ENCODE measurements at places on chromosomes 12 and 14.

GRCh38 chr12:62757048-62757447, 177.9 kb downstream of the PPM1H start:
- DNase-seq, result no peak

- no peak for DNase-seq
Measured at GRCh38 chr12:107917912-107918800, 143.7 kb downstream of the ASCL4 start.

GRCh38 chr12:94025756-94026155, 122.6 kb upstream of the PLXNC1 start:
- no peak for DNase-seq

DNA sequence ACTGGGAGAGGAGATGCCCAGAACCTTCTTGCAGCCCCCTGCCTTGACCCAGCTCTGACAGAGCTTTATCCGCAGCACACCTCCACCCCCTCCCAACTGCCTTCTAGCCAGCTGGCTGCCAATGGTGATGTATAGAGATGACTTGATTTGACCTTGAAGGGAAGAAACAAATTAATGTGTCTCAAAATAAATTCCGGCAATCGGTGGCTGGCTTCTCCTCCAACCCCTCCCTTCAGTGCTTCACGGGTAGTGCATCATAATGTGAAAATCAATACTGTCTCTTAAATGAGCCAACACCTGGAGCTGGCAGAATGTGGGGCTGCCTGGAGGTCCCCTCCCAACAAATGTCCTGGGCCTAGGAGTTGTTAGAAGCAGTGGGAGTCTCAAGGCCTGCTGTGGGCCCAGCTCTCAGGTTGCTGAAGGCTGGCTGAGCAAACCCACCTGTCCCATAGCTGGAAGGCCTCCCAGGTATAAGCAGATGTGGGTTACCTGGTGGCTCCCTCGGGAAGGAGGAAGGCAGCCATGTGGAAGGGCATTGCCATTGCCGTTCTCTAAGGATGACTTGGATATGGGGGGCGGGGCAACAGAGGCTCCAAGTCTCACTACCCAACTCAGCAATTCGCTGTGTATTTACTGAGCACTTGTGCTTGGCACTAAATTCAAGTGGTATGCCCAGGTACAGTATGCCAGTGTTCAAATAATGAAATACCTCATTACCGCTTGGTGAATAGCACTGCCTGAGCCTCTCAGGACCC, 23.2 kb downstream of the HSPB8 start:
- DNase-seq, result no peak

DNA sequence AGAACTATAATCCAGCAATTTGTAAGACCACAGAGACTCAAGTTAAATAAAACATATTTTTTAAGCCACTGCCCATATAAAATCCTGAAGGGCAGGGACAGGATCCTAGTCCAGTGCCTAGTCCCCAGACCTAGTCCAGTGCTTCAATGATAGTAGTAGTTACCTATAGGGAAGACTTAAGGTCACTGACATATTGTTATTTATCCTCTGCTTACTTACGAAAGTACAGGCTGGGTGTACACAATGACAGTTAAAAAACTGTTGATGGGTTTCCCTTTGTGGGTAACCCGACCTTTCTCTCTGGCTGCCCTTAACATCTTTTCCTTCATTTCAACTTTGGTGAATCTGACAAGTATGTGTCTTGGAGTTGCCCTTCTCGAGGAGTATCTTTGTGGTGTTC, 192.5 kb downstream of the SLC25A21 start:
- no peak for DNase-seq

DNA sequence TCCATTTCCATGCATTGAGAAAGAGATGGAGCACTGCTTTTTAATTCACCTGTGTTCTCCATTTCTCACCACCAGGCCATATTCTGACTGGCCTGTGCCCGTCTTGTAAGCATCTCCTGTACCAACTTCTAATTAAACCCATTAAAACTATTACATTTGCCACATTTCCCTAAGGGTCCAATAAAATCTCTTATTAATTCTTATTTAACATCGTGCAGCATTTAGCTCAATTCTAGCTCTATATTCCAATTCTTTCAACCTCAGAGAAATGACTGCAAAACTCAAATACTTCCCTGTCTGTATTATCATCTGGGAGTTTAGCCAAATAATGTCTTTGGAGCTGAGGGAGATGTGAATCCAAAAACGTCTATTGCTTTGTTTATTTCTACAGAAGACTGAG, 495.4 kb upstream of the TMEM132C start:
- no peak for DNase-seq

DNA sequence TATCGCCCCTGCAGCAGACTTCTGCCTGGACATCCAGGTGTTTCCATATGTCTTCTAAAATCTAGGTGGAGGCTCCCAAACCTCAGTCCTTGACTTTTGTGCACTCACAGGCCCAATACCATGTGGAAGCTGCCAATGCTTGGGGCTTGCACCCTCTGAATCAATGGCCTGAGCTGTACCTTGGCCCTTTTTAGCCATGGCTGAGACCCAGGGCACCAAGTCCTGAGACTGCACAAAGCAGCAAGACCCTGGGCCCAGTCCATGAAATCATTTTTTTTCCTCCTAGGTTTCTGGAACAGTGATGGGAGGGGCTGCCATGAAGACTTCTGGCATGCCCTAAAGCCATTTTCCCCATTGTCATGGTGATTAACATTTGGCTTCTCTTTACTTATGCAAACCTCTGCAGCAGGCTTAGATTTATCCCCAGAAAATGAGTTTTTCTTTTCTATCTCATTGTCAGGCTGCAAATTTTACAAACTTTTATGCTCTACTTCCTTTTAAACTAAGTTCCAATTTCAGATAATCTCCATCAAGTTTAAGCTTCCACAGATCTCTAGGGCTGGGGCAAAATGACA, 1445.8 kb upstream of the FLRT2 start:
- DNase-seq, result no peak

GRCh38 chr14:77071938-77072388, 26.1 kb upstream of the CIPC start:
- DNase-seq, result no peak

- DNase-seq, result no peak
Measured at GRCh38 chr12:123034022-123034541, 53.6 kb downstream of the ARL6IP4 start.

DNA sequence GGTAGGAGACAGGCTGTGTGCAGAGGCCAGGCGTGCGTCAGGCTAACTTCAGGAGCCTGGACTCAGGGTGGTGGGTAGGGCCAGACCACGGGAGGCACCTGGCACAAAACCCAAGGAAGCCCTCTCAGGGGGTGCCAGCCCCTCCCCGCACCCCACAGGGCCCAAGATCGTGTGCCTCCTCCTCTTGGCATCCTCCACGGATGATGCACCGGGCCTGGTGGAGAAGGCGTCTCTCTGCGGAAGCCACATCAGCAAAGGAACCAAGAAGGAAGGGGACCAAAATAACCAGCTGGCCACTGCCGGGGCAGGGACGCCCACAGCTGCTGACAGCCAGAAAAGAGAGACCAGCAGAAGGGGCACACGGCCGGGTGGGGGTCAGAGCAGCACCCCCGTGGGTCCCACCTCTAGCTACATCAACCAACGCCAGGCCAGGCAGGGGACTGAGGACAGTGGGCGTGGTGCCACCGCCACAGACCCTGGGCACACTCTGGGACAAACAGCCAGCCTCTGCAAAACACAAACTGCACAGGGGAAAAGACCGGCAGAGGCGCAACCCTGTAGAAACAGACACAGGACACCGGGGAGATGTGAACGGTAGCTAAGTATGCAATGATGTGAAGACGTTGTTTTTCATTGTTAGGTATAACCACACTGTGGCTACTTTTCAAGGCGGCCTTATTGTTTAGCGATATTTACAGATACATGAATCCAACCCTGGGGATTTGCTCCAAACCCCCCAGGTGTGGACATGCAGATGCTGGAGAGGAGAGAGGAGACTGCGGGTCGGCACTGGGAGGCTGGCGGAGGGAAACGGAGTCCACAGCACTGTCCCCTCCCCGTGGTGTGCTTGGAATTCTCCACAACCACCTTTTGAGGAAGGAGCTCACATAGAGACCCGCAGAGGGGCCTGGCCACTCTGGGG, 26.1 kb upstream of the C14orf180 start:
- no peak for DNase-seq

DNA sequence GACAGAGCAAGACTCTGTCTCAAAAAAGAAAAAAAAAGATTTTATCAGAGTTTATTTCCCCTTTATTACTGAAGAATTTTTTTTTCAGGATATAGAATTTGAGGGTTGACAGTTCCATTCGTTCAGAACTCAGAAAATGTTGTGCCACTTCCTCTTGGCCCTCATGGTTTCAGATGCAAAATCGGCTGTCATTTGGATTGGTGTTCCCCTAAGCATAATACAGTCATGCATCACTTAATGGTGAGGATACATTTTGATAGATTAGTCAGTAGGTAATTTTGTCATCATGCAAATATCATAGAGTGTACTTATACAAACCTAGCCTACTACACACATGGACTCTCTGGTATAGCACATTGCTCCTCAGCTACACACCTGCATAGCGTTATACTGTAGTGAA, 263.9 kb upstream of the RTL1 start:
- DNase-seq, result no peak

GRCh38 chr12:58105225-58106119, 164.1 kb downstream of the ATP23 start:
- no peak for DNase-seq

GRCh38 chr14:23380976-23381375, 4.1 kb downstream of the CMTM5 start:
- no peak for DNase-seq

- peak; percentile 21 for DNase-seq
Measured at GRCh38 chr12:22626406-22626805, 1.4 kb downstream of the ETNK1 start.

DNA sequence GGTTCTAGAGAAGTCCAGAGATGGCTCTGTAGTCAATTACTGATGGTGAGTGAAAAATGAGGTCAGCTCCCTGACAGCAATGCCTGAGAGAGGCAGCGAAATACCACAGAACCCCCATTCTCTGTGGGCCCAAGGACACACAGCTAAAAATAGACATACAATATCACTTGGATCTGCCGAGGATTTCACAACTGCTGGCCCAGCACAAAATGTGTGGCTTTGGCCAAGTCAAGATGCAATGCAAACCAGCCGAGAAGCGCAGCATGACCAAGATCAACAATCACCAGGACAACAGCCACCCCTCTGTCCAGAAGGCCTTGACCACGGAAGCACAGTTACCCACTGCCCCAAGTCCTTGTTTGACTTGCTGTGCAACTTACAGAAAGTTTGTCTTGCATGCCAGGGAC, 52.2 kb downstream of the CKAP4 start:
- no peak for DNase-seq

- no peak for DNase-seq
Measured at GRCh38 chr12:46389031-46389616, 16.6 kb upstream of the SLC38A2 start.

- no peak for DNase-seq
Measured at GRCh38 chr14:85438481-85438942, 91.4 kb upstream of the FLRT2 start.

- DNase-seq, result peak; percentile 48
Measured at GRCh38 chr12:94942663-94943062, 60.8 kb downstream of the NDUFA12 start.

- DNase-seq, result no peak
Measured at GRCh38 chr14:22492622-22493542, 96.1 kb downstream of the DAD1 start.

- peak; percentile 57 for DNase-seq
Measured at GRCh38 chr14:74973003-74973653, 17.7 kb upstream of the PGF start.

DNA sequence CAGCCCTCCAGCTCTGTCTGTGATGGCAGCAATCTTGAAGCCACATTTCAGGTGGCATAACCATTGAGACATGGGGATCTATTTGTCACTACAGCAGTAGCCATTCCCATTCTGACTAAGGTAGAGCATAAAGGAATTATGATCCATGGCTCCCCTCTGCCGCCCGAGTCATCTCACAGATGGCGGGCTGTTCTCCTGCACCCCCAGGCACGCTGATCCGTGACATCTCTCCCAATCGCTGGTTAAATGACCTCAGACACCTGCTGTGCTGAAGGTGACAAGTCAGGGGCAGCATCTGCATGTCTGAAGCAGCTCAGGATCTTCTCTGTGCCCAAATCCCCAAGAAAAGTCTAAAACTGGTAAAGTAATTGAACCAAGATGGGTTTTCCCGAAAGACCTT, 124.3 kb downstream of the ZFP36L1 start:
- no peak for DNase-seq

GRCh38 chr14:90024910-90025309, 36.9 kb upstream of the KCNK13 start:
- DNase-seq, result no peak

GRCh38 chr14:71742485-71742884, 189.7 kb upstream of the RGS6 start:
- DNase-seq, result no peak

GRCh38 chr14:91123201-91123600, 9.3 kb downstream of the DGLUCY start:
- DNase-seq, result no peak

All from activated CD4-positive, alpha-beta memory T cell treated with anti-CD3 and anti-CD28 coated beads, Interleukin-2, amount 10 ng/mL, durations not matched to agents 7 days and 5 days (primary cell).